Activated CD4-positive, alpha-beta T cell treated with anti-CD3 and anti-CD28 coated beads, Interleukin-2, Interleukin-6, amounts not matched to agents 100 ng/mL and 50 ng/mL, durations not matched to agents 16 hours and 8 hours (primary cell): ENCODE measurements at places on chromosomes 4 and X.

DNA sequence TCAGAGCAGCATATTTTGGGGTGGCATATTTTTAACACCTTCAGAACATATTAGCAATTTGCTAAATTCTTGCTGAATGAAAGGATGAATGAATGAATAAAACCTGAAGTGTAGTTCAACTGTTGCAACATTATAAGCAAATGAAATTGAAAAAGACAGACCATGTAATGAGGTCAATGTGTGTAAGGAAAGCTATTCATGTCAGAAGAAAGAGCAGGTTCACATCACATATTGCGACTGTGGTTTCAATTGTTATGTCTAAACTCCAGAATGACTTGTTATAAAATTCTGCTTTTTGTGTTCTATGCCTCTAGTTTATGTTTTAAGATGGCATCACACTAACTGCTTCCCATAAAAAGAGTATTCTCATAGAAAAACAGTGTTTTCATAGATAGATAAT is 32.9 kb upstream of the DSPP start:
- peak; percentile 3 for DNase-seq

DNA sequence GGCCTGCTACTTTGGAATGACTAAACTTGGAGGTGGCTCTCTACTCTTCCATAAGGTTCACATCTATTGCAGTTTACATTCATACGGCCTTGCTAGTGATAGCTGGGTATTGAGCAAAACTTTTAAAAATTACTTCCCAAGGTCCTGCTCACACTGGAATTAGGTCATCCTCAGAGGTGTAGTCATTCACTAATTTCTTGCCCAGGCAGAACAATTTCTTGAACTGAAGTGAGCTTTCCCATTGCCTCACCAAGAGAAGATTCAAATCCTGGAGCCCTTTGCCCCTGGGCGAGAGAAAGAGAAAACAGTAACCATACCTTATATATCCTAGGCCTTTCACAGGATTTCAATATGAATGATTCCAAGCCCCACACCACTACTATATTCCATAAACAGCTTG is 109.2 kb downstream of the GUCY2F start:
- DNase-seq = no peak

GRCh38 chrX:10900585-10901289 is 210.4 kb upstream of the HCCS start:
- DNase-seq = no peak

DNA sequence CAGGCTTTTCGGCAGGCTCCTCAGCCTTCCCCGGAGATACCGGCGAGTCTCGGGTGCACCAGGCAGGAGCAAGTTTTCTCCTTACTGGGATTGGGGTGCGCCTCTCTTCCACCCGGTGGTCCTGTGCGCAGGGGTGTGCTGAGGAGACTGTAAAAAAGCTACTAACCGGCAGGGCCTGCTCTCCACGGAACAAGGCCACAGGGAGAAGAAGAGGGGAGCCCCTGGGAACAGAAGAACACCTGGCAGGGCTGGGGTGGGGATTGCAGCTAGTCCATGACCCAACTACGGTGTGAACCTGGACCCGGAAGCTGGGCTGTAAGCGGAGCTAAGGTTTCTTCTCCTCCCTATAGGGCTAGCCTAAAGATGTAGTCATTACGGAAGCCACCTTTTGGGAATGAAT is 17.7 kb upstream of the ZIC3 start:
- no peak for DNase-seq

- DNase-seq = no peak
These were observed 24.8 kb downstream of the LRBA start for GRCh38 chr4:150990250-150990649.

GRCh38 chr4:166391501-166391900 is 518.5 kb downstream of the TLL1 start:
- DNase-seq = no peak

DNA sequence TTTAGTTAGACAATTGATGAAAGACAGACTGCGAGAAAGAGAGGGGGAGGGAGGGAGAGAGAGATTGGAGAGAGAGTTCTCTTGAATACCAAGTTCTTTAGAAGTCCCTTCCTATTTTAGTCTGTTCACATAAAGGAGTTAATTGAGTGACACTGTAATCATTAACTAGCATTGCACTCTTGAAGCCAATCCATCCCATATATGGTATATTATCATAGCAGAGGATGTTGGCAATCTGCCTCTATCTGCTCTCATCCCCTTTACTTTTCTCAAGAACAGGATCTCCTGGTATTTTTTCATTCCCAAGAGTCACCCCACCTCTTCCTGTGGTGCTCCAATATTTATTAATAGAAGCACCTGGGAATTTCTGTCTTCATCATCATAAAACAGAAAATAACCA is 959.6 kb upstream of the NDST4 start:
- no peak for DNase-seq

- DNase-seq = peak; percentile 34
These were observed 62.8 kb downstream of the PPP1R2C start for GRCh38 chrX:42714981-42715700.
